ENCODE measurements at places on chromosomes 13 and 19.

- no peak for DNase-seq
Measured at GRCh38 chr19:28012361-28012760, 1200.6 kb downstream of the UQCRFS1 start.

DNA sequence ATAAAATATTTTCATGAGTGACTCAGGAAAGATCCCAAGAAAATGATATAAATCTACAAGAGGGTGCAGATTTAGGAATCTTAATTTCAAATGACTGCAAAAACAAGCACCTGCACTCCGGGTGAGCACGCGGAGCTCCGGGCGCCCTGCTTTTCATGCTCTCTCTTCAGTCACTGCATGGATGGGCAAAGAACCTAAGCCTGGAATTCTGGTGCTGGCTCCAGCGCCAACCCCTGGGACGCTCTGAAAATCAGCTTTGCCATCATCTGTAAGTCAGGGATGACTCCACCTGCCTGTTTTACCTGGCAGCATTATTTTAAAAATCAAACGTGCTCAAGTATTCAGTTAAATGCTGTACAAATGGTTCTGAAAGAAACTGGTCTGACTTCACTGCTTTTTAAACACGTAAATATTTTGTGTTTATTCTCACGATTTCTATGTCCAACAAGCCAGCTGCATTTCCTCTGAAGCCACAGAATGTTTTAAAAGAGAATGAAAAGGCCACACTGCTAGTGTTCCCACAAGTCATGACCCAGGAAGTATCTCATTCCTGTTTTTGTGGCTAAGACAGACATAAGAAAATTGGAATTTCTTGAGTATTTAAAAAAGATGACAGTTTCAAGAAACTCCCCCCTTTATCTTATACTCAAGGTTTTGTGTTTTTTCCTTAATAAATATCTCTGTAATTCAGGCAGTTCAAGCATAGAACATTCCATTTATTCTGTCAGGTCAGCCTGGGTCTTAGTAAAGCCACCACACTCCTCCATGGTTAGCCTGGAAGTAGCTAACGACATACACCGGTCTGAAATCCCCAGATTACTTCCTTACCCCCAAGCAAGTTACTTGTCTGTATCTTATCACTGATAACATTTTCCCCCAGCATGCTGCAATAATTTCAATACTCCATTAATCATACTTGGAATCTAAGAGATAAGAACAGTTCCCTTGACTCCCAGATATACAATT is 81.1 kb downstream of the COL4A1 start:
- DNase-seq: no peak

DNA sequence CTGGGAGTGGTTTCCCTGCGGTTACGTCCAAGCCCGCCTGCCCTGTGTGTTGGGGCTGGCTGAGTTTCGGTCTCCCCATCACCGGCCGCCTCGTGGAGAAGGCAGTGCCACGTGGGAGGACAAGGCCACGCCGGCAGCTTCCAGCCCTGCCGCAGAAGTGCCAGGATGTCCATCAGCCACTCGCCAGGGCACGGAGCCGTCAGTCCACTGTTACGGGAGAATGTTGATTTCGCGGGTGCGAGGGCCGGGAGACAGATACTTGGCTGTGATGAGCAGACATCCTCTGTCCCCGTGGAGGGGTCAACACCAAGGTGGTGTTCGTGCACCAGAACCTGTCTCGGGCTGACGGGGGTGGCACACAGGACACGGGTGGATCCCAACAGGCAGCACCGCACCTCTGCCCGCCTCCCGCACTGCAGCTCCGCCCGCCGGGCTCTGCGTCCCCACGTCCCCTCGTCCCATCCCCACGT is 86.4 kb upstream of the MCF2L start:
- DNase-seq: no peak

DNA sequence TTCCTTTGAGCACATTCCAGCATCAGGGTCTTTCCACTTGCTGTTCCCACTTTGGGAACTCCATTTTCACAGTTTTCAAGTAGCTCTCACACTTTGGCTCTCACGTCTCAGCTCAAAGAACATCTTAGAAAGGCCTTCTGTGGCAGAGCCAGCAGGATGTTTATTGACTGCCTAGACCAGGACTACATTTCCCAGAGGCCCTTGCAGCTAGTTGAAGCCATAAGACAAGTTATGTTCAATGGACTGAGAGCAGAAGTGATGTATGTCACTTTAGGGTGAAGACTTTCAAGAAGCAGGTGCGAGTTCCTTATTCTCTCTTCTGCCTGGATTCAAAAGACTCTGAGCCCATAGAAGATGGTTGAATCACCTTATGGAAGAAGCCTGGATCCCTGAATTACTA is 4.3 kb upstream of the HAUS5 start:
- DNase-seq: no peak

DNA sequence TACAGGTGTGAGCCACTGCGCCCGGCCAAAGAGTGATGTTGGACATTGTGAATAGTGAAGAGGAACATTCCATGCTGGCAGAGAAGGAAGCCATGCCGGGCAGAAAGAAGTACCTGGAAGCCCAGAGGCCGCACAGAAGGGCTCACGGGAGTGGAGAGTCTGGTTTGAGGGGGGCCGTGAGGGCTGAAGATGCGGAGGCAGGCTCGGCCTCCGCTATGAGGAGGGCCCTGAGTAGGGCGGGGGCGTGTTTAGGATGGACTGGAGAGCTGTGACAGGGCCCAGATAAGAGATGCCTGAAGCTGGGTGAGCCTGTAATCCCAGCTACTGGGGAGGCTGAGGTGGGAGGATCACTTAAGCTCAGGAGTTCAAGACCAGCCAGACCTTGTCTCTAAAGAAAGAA is 1.6 kb downstream of the JOSD2 start:
- no peak for DNase-seq
